EH (cell line): ENCODE measurements at places on chromosomes 12 and 14.
A peak's percentile ranks its signal among the peaks of the same experiment; 100 is the strongest.

- peak; percentile 88 for DNase-seq
Observed at GRCh38 chr14:65170768-65171507, 68.6 kb upstream of the MAX start.

DNA sequence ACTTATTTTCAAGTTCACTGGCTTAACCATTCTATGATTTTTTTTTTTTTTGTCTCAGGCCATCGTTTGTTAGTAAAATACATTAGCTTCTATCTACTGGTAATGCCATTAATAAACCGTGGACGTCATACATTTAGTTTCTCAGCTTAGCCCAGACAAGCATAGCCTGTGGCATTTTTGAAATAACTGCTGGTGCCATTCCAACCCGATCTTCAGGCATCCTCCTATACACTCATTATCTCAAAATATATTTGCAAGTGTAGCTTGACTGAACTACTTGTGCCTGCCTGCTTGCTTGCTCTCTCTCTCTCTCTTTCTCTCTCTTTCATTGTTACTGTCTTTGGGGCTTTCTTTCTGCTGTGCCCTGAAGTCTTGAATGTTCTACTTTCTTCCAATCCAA is 12.7 kb upstream of the MBIP start:
- DNase-seq = no peak

- DNase-seq = no peak
Observed at GRCh38 chr14:76501156-76501720, 125.3 kb downstream of the ESRRB start.

- no peak for DNase-seq
Observed at GRCh38 chr12:14795028-14795448, 8.2 kb downstream of the WBP11 start.

- DNase-seq = no peak
Observed at GRCh38 chr12:98058838-98059237, 456.6 kb upstream of the TMPO start.

DNA sequence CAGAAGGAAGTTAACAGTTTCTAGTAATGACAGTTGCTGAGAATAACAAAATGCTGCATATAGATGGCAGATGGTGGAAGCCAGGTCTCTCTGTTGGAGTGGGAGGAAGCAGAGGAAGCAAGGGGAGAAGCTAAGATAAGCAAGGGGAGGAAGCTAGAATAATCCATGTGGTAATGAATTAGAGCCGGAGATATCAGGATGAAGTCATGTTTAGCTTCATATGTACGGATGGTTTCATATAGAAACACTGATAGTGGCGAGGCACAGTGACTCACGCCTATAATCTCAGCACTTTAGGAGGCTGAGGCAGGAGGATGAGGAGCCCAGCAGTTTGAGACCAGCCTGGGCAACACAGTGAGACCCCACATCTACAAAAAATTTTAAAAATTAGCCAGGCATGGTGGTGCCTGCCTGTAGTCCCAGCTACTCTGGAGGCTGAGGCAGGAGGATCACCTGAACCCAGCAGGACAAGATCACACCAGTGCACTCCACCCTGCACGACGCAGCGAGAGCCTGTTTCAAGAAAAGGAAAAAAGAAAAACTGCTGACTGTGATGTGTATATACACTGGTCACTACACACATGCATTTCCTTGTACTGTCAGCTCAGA is 49.2 kb downstream of the ANAPC7 start:
- DNase-seq = no peak

DNA sequence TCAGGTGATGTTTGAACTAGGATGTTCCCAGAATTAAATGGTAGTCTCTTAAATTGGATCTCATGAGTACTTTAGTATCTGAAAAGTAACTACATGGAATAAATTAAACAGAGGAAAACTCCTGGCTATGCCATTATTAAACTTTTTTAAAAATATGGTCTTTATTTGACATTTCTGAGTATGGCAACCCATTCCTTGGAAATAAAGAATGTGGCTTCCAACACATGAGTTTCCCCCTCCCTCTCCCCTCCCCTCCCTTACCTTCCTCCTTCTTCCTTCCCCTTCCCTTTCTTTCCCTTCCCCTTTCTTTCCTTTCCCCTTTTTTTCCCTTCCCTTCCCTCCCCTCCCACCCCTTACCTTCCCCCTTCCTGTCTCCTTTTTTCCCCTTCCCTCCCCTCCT is 940.2 kb downstream of the DIO2 start:
- DNase-seq = no peak

DNA sequence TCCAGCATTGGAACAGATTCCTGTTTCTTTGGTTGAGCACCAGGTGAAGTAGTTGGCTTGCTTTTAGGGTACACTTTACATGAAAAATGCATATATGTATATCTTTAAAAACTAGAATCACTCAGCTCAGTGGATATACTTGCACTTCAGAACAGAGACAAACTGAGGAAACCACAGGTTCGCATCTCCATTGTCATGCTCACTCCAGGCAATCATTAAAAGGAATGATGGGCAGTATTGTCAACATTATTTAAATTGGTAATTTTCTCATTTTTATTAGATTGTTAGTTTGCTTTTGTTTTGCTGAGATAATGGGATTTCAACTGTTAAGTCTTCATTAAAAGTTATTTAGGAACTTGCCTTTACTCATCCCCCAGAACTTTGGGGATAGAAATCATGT is 71.0 kb upstream of the NELL2 start:
- DNase-seq = no peak

GRCh38 chr14:35607380-35607779 is 73.4 kb downstream of the INSM2 start:
- no peak for DNase-seq

DNA sequence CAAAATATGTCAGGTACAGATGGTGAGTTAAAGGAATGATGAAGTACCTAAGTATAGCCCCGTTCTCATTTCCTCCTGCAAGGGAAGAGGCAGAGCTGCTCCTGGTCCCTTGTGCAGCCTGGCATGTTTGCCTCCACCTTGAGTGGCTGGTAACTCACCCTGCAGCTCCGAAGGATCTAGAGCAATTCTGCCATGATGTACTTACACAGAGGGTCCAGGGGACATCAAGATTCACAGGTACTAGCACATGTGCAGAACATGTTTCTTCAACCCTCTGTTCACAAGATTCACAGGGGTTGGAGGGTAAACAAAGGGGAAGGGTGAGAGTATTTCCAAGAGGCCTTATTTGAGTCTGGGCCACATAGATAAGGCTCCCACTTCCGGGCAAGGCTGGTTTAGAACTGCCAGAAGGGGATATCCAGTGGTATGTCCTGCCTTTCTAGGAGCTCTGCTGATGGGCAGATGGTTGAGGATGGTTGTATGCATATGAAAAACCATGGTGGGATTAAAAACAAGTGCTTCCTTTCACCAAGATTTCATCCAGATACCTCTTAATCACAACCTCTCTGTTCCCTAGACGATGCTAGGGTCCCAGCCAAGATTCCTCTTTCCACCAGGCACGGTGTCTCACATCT is 7.7 kb downstream of the DCTN2 start:
- DNase-seq = no peak

GRCh38 chr12:27425306-27425705 is 21.2 kb upstream of the SMCO2 start:
- no peak for DNase-seq

- no peak for DNase-seq
Observed at GRCh38 chr12:76674669-76675315, 89.1 kb upstream of the ZDHHC17 start.

DNA sequence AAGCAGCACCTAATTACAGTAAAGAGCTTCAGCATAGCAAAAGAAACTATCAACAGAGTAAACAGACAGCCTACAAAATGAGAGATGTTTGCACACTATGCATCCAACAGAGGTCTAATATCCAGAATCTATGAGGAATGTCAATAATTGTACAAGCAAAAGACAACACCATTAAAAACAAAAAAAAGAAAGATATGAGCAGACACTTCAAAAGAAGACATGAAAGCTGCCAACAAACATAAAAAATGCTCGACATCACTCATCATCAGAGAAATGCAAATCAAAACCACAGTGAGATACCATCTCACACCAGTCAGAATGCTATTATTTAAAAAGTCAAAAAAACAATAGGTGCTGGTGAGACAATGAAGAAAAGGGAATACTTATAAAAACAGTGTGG is 273.1 kb downstream of the TMTC2 start:
- no peak for DNase-seq

DNA sequence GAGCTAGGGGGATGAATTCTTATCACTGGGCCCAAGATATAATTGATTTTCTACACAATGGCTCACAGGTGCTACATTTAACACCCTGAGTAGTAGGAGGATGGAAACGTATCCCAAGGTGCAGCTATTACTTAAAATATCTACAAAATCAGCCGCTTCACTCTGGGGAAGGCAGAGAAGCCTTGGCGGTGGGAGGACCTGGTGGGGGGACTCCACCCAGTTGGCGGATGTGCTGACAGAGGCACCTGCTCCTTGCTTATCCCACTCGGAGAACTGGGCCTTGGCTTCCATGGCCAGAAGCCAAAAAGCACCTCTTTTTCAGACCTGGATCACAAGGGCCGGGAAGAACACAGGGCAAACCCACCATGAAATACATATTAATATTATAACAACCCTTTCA is 106.3 kb downstream of the OTX2 start:
- DNase-seq = no peak

DNA sequence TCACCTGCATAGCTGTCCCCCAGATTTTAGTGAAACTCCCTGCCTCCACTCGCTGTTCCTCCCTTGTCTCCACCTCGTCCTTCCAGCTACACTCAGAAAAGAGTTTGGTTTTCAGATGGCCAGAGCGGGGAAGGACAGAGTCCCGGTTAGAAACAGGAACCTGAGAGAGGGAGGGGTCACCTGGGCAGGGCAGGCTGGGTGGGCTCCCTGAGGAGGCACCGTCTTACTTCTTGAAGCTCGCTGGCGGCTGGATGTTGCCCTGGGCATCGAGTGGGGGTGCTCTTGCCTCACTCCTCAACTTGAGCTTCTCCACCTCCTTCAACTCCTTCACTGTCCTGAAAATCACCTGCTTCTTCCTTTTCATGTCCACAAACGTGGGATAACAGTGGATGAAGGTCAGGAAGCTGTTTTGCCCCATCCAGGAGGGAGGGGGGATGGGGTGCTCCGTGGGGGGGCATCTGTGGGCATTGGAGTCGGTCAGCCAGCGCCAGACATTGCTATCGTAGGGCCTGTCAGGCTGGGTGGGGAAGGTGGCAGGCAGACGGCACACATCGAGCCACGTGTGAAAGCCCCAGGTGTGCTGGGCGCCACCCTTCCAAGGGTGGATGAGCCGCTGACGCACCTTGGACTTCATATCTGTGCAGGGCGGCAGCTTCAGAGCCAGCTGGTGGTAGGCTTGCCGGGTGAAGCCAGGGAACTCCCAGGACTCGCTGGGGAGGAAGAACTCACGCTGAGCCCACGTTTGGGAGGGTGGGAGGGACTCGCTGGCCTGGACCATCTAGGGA is 2.0 kb downstream of the TEX52 start:
- DNase-seq = no peak

GRCh38 chr12:19614601-19615383 is 175.5 kb downstream of the AEBP2 start:
- no peak for DNase-seq

- no peak for DNase-seq
Observed at GRCh38 chr12:115869604-115870003, 407.9 kb downstream of the MED13L start.

- DNase-seq = no peak
Observed at GRCh38 chr14:78028471-78028870, 141.7 kb upstream of the NRXN3 start.

DNA sequence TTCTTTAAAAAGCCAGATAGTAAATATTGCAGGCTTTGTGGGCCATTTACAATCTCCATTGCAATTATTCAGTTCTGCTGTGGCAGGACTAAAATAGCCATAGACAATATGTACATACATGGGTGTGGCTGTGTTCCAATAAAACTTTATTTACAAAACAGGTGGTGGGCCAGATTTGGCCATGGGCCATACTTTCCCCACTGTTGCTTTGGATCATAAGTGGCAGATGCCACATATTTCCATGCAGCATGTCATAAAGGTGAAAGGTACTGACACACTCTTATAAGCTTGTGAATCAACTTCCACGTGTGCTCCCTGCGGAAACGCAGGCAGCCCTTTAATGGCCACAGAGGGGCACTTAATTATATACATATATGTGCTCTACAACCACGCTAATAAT is 244.4 kb upstream of the FOXN3 start:
- DNase-seq = no peak

GRCh38 chr14:49732896-49733295 is 35.1 kb upstream of the KLHDC2 start:
- DNase-seq = no peak

DNA sequence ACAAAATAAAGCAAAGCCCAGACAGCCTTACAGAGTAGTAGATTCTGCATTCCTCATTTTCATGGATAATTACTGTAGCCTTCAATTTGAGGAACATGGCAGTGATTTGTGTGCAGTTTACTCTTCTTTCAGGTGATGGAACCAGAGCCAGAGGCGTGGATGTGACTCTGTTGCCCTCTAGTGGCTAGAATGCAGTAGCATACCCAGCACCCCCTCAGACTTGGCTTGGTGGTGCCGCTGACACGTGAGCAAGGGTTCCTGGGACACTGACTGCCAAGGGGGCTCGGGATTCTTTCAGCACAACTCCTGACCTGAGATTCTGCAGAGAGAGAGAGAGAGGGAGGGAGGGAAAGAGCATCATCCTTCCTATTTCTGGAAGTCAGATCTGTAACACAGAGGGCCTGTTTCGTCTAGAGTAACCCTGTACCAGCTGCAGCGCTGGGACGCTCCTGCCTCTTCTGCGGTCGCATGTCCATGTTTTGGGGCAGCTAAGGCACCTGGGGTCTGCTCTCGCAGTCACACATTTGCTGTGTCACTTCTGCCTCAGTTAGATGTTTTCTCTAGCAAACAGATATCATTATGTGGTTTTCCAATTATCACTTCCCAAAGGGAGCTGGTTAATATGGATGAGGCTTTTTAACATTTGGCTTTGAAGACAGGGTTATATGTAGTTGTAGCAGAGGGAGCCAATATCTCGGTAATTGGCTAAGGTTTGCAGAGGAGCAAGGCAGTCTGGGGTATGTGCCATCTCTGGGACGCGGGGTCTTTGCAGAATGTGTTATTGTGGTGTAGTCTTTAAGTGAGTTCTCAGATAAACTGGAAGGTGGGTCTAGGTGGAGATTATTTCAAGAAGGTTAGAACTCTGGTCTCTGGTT is 428.1 kb downstream of the NRXN3 start:
- DNase-seq = peak; percentile 72

DNA sequence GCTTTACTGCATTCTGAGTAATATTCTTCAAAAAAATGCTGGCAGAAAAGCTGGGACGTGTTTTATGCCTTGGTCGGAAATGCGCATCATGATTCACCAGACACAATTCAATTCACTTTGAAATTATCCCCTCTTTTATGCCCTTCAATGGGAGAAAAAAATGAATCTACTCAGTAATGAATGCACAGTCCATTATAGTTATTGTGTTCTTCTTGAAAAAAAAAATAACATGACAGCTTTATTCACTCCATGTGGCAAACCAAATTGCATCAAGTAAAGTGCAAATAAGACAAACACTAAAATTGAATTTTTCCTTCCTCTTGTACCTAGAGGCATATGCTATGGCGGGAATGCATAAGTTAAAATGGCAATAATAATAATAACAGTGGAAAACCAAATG is 159.4 kb upstream of the IFNG-AS1 start:
- no peak for DNase-seq

DNA sequence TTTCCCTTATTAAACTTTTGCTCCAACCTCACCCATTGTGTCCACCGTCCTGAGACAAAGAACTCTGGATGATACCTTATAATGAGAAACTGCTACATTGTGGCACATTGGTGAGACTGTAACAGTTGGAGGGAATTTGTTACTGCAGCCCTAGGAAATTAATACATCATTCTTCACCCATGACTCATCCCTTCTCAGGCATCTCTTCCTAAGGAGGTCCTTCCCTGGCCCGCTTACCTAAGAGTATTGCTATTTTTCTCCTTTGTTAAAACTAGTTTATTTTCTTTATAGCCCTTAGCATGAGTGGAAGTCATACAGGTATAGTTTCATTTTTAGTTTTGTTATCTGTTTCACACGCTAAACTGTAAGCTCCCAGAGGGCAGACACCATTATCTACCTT is 87.1 kb downstream of the TMEM260 start:
- DNase-seq = peak; percentile 72
